ENCODE measurements at places on chromosomes 5 and 9.

DNA sequence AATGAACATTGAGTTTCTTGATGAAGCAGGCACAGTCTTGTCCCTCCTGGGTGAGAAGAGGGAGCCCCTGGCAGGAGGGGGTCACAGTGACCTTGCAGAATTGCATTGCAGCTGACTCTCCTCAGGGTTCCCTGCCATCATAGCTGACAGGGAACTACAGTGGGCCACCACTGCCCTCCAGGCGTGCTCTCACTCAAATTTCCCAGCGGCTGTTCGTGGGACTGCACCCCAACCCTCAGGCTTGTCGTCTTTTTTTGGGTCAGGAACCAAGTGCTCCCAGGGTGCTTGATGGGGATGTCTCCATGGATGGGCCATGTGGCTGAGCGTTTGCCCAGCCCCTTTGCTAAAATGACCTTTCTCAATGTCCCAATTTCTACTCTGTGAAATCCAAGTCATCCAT is 215.8 kb downstream of the MELK start:
- DNase-seq, result no peak

GRCh38 chr5:90602681-90603080 is 44.1 kb downstream of the ADGRV1 start:
- DNase-seq, result no peak

GRCh38 chr5:169862391-169862811 is 117.9 kb downstream of the INSYN2B start:
- DNase-seq, result no peak

GRCh38 chr9:2743937-2744529 is 26.7 kb downstream of the KCNV2 start:
- no peak for DNase-seq

DNA sequence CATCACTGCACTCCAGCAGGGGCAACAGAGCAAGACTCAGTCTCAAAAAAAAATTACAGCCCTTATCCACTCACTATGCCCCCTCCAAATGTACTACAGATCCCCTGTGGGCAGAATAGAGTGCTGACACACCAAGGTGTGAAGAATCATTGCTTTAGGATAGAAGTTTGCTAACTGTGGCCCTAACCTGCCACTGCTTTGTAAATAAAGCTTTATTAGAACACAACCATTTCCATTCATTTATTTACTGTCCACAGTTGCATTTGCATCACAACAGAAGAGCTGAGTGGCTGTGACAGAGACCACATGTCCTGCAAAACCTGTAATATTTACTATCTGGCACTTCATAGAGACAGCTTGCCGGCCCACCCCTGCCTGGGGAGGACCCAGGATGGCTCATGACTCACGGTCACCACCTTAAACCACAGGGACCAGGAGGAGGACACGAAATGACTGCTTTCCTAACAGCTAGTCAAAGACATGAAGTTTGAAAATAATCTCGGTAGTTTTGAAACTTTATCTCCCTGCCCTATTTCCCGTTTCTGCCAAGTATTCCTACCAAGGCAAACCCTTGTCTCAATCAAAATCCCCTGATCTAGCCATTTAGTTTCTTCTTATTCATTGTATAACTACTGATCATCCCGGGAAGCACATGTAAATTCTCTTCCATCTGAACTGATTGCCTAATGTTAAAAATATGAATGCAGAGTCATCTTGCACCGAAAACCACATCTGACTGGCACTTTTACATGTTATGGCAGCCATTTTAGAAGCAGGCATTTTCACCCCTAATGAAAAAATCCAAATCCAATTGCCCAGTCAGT is 206.1 kb downstream of the SLIT3 start:
- DNase-seq, result no peak

GRCh38 chr5:112186401-112186990 is 232.6 kb downstream of the EPB41L4A start:
- no peak for DNase-seq

GRCh38 chr9:122039234-122039633 is 53.9 kb downstream of the TTLL11 start:
- no peak for DNase-seq

GRCh38 chr5:140357726-140358093 is 2.3 kb upstream of the SLC4A9 start:
- peak; percentile 59 for DNase-seq

DNA sequence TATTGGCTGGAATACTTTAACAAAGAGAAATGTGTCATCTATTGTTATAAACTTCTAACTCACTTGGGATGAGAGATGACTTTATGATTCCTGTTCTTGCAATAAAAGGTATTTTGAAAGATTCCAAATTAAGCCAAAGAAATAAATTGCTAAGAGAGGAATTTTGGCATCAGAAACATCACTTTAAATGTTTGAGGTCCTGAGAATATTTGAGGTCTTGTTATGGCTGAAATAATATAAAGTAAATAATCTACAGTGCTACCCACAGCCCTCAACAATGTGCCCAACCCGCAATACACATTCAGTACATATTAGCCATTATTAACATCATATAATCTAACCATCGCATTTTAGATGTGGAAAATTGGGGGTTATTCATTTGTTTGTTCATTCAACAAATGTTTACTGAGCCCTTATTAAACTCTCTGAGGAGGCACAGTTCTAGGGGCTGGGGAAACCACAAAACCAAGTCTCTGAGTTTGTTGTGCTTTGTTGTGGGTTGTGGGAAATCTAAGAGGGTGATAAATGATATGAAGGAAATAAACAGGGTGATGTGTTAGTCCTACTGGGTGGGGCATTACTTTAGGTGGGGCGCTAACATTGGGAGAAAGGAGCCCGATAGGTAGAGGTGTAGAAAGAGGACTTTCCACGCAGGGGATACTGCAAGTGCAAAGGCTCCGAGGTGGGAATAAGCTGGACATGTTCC is 135.2 kb upstream of the CLINT1 start:
- peak; percentile 6 for DNase-seq

DNA sequence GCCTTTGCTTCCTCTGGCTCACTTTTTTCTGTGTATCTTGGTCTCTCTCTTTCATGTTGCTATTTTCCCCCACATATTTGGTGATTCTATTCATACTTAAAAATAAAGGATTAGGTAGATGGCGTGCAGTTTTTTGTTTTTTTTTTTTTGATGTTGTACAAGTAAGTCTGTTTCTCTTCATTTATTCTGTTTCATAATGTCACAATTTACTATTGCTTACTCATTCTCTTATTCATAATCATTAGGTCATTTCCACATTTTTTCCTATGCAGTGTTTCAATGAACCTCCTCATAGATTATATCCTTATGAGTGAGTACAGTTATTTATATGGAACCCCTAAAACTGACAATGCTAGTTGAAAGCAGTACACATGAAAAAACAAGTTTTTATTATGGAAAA is 136.3 kb downstream of the APBA1 start:
- no peak for DNase-seq

DNA sequence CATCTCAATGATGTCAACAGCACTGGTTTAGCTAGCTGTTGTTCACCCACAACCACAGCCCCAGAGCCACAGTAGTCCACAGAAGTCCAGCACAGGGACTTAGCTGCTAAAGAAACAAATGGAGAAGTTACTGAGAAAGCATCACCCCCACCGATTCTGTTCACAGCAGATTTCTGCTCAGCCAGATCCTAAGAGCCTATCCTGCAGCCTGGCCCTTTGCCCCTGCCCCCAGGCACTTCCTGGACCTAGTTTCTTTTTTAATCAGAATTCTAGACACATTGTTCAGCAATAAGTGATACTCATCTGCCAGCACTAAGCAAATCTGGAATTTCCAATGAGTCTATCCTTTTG is 7.4 kb downstream of the B4GALT1 start:
- peak; percentile 81 for DNase-seq

- DNase-seq, result no peak
Measured at GRCh38 chr9:107118863-107119624, 164.0 kb upstream of the RAD23B start.

DNA sequence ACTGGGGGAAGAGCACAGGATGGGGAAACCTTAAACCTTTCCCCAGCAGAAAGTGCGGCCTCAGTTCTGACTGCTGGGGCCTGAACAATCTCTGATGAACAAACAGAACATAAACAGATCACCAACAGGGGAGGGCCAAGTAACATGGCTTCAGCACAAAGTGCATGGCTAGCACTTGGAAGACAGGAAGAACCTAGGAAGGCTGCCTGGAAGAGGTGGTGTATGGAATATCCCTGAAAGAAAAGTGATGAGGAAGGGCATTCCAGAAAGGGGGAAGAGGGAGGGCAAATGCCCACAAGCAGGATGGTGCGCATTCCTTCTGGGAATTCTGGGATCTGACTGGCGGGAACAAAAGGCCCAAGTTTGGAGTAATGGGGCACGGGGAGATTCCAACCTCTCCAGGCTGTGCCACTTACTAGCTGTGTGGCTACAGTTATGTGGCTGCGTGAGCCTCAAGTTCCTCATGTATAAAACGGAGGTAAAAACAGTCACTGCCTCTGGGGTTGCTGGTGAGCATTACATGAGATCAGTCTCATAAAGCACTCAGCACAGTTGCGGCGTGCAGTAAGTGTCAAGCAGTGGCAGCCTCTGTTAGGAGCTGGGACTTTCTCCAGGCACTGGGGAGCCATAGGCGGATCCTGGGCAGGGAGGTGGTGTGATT is 1.6 kb downstream of the PDGFRB start:
- DNase-seq, result no peak

- no peak for DNase-seq
Measured at GRCh38 chr9:134345737-134346136, 19.5 kb downstream of the RXRA start.

DNA sequence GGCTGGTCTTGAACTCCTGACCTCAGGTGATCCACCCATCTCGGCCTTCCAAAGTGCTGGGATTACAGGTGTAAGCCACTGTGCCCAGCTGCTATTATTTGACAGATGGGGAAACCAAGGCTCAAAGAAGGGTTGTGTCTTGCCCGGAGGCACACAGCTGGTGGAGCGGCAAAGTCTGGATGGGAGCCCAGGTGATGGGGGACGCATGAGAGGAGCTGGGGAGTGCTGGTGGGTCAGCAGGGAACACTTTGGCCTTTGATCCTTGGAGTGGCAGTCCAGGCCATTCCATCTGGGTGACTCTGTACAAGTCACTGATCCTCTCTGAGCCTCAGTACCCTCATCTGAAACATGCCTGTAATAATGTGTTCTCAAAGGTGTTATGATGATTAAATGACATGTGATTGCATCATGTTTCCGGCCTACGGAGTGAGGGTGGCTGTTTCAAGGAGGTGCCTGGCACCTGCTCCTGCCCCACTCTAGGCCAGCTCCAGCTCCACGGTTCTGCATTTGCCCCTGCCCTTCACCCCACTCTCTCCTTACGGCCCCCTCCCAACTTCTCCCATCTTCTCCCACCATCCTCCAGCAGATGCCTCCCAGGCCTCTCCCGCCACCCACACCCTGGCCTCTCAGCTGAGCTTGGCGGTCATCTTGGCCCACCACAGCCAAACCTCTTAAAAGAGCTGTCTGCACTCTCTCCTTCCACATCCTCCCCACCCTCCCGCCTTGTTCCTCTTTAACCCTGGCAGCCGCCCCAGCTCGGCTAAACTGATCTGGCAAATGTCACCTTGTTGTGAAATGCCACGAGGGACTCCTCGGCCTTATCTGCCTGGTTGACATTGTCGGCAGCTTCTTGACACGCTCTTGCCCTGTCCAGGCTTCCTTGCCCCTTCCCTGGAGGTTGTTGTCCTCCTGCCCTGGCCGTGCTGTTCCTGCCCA is 5.5 kb upstream of the DBN1 start:
- DNase-seq, result no peak

DNA sequence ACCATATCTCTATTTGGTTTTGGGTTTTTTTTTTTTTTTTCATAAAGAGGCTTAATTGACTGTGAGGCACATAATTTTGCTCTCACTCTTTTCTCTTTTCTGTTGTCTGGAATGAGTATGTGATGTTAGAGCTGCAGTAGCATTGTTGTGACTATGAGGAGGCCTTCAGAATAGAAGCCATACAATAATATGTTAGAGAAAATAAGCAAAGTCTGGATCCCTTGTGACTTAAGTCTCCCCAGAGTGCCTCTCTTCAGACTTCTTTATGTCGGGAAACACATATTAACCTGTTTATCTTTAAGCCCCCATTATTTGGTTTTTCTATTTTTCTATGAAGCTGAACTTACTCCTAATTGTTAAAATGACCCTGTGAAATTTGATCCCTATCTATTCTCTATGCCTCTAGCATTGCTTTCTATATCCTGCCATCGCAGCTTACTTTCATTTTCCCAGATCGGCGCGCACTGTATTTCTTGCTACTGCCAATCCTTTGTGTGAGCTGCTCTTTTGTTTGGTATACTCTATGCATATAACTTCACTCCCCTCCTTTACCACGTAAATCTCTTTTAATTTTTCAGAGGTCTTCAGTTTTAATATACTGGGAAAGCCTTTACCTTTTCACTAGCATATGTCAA is 372.5 kb upstream of the KCNN2 start:
- no peak for DNase-seq

DNA sequence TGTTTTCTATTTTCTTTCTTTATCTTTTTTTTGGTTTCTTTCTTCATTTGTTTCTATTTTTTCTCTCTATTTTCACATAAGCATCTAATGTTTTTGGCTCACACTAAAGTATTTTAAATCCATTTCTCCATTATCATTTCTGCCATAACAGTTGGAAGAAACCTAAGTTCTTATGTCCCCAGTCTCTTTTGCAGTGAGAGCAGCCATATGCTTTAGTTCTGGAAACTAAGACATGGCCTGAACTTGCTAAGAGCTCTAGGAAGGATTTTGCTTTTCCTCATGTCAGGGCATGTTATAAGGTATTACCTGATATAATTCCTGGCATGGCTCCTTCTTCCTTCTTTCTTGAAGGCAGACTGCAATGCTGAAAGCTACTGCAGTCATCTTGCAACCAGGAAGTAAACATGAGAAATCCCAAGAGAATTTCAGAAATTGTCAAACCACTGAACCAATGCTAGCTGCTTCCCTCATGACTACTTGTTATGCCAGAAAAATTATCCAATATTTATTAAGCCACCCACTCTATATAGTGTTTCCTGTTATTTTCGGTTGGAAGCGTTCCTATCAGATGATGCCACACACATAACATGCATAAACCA is 171.1 kb downstream of the TAF11L14 start:
- no peak for DNase-seq

- DNase-seq, result no peak
Measured at GRCh38 chr9:12670006-12670405, 23.2 kb upstream of the TYRP1 start.

DNA sequence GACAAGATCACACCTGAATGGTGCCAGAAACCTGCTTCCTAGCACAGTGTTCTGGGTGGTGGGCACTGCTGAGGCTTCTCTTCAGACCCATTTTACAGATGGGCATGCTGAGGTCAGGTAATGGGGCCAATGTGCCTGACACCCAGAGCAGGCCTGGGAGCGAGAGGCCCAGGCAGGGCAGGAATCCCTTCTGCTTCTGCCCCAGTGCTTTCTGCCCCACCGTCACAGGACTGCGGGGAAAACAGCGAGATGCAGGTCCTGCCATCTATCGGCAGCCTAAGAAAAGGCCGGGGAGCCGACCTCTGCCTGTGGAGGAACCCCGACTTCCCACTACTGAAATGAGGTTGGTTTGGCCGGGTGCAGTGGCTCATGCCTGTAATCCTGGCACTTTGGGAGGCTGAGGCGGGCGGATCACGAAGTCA is 22.8 kb upstream of the RNU6ATAC start:
- DNase-seq, result no peak

- DNase-seq, result no peak
Measured at GRCh38 chr5:147359101-147359500, 124.3 kb downstream of the STK32A start.

- DNase-seq, result no peak
Measured at GRCh38 chr5:150469718-150470469, 20.4 kb upstream of the RPS14 start.

GRCh38 chr5:177509381-177509951 is at the start of gene DOK3:
TSS of gene DOK3 (minus strand) at chr5:177509826. CDS start at chr5:177509540, 286 bp downstream.
- no peak for DNase-seq

GRCh38 chr9:124348363-124348762 is 66.9 kb downstream of the PSMB7 start:
- DNase-seq, result no peak
